ENCODE measurements at places on chromosomes 6 and 20.
A peak's percentile ranks its signal among the peaks of the same experiment; 100 is the strongest.

DNA sequence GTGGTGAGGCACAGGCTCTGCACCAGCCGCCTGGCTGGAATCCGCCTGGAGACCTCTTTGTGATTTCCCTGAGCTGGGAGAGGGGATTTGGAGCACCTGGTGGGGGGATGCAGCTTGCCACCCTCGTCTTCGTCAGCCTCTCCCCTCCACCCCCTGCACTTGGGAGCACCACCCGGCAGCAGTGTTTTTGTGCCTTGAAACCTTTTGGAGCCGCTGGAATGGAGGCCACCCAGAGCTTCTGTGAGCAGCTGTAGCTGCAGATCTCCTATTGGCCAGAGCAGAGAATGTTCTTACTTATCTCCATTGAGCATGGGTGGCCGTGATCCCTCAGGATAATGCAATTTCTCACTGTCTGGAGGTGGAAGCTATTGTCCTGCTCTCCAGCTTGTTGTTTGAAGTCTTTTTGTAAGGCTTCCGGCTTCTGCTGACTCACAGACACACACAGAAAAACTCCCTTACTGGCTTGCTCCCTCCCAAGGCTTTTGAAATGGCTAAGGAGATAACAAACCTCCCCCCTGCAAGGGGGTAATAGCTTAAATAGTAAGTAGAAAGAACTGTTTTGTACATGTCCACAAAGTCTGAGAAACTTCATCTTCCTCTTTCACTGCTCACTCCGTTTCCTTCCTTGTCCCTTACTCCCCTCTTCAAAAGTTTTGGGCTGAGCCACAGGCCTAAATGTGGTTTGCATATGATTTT is 271.2 kb downstream of the PRL start:
- DNase-seq = no peak

DNA sequence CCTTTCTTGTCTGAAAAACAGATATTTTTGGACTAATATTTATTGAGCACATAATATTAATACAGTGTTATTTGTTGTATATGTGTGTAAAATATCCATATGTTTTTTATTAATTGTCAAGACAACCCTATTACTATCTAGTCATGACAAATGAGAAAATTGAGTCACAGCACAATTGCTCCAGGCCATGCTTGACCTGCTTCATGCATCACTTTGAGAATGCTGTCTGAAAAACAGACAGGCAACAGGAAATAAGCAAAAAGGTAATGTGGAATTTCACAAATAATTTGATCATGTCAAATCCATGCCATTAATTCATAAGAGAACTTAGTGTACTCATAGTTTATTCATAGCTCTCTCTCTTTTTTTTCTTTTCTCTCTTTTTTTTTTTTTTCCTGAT is 246.5 kb downstream of the RIMS1 start:
- DNase-seq = no peak

- DNase-seq = no peak
These were observed 471.5 kb downstream of the CD109 start for GRCh38 chr6:74167511-74167910.

GRCh38 chr6:136502786-136503185 is 47.4 kb downstream of the MAP7 start:
- DNase-seq = no peak

DNA sequence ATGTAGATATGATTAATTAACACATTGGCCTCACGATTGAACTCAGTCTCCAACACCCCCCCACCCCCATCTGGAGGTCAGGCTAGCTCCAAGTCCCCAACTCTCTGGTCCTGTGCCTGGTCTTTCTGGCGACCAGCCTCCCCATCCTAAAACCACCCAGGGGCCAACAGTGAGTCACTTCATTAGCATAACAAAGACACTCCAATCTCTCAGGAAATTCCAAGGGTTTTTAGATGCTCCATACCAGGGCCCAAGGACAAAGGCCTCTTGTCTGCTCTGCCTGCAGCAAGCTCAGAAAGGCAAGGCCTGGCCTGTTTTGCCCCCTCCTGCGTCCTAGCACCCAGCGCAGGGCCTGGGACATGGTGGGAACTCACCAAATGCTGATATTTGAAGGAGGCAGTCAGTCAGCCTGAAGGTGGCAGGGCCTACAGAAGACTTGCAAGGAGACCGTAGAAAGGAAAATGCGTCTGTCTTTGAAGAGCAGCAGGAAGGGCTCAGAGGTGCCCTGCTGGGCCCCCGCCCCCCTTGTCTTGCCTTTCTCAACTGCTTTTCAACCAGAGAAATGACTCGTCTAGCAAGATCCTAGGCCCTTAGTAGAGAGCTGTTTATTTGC is 184.7 kb downstream of the CDH4 start:
- DNase-seq = peak; percentile 6

GRCh38 chr6:148445620-148446019 is 103.0 kb downstream of the SASH1 start:
- no peak for DNase-seq

GRCh38 chr20:53080969-53081871 is 109.1 kb downstream of the TSHZ2 start:
- no peak for DNase-seq

- no peak for DNase-seq
These were observed 234.2 kb upstream of the OPRM1 start for GRCh38 chr6:153804755-153805330.

DNA sequence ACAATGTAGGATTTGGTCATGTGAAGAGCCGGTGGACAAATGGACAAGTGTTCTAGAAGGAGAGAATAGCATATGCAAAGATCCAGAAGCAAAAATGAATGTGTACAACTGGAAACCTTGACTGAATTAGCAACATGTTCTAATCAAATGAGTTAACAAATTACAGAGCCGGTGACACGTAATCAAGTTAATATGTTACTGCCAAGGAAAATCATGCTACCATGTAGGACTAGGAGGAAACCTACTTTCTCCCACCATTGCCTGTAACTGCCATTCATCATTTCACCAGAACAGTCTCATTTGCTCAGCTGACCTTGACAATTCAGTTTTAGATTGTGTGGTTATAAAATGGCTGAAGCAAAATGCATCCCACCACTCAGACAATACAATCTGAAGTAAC is 179.4 kb downstream of the KIF16B start:
- no peak for DNase-seq

- no peak for DNase-seq
These were observed 19.3 kb downstream of the HLA-C start for GRCh38 chr6:31252625-31253024.

- peak; percentile 39 for DNase-seq
These were observed 35.4 kb upstream of the ZNFX1 start for GRCh38 chr20:49313283-49313682.

DNA sequence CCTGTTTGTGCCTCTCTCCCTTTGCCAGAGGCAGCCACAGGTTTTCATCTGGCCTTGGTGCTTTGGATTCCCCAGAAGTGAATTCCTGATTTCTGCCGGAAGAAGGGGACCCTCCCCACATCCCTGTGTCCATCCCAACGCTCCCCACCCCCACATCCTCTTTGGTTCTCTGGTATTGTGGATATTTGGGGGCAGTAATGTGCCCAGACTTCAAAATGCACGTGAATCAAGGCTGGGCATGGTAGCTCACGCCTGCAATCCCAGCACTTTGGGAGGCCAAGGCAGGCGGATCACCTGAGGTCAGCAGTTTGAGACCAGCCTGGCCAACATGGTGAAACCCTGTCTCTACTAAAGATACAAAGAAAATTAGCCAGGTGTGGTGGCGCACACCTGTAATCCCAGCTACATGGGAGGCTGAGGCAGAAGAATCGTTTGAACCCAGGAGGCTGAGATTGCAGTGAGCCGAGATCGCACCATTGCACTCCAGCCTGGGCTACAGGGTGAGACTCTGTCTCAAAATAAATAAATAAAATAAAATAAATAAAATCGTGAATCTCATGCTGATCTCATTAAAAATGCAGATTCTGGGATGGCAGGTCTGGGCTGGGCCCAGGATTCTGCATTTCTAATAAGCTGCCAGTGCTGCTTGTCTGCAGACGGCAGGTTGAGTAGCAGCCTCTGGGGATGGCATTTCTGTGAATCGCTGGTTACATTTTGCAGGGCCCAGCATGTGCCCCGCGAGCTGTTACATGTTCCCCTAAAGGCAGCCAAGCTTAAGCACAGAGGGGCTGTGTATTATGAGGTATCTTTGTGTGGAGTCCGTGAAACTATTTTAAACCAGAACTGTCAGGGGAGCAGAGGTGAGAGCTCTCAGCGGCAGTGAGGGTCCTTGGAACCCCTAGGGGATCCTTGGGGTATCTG is 49.0 kb downstream of the SYNJ2 start:
- DNase-seq = no peak

DNA sequence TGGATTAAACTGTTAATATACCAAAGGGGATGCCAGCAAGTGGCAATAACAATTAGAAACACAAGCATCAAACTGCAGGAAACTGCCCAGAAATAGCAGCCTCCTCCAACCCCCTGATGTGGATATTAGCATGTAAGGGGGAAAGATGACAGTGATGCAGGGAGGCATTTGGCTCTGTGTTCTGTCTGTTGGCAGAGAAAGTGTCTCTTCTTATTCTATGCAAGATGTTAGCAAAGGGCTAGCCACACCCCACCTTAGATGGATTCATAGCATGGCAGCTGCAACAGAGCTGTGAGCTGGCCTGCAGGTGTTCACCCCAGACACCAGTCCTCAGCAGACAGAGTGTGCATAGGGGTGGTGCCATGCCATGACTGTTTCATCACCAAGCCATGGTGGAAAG is 38.0 kb downstream of the SCP2D1 start:
- DNase-seq = peak; percentile 38

DNA sequence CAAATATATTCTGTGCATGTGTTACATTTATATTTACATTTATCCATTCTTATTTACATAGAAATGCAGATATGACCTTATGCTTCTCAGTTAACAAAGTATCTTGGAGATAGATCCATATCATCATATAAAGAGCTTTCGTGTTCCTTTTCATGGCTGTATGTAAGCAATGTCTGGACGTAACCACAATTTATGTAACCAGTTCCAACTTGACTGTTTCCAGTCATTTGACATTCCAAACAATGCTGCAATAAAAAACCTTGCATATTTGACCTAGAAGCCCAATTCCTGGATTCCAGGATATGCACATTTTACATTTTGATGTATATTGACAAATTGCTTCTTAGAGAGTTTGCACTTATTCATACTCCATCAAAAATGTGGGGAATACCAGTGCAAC is 113.7 kb upstream of the F13A1 start:
- no peak for DNase-seq

DNA sequence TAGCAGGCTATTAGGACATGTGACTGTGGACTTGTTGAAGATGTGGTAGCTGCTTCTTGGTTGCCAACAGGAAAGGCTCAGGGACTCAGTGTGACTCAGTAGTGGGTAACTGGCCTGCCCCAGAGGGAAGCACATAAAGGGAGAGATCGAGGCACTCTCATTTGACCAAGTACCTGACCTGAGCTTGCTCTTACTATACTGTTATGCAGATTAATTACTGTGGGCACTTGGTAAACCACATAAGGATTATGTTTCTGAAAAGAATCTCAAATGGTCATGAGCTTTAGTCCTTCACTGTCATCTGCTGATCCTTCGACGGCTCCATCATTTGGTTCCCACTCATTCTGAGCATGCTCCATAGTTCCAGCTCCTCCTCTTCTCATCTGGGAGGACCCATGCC is 48.2 kb upstream of the RPL7L1 start:
- no peak for DNase-seq

- no peak for DNase-seq
These were observed 236.8 kb upstream of the RREB1 start for GRCh38 chr6:6870921-6871320.

GRCh38 chr20:53023732-53024520 is 51.8 kb downstream of the TSHZ2 start:
- DNase-seq = no peak

DNA sequence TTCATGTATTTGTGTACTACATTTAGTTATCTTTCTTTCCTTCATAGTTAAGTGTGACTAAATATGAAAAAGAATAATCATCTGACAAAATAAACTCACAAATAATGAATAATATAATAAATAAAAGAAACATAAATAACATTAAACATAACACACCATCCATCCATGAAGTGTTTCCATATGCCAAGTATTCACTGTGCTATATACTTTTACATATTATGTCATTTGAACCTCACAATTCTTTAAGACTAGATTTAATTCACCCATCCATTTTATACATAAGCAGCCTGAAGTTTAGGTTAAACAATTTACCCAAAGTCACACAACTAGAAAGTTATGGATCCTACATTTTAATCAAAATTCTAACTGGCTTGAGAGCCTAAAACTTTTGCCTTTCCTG is 549.4 kb upstream of the HS3ST5 start:
- DNase-seq = no peak

DNA sequence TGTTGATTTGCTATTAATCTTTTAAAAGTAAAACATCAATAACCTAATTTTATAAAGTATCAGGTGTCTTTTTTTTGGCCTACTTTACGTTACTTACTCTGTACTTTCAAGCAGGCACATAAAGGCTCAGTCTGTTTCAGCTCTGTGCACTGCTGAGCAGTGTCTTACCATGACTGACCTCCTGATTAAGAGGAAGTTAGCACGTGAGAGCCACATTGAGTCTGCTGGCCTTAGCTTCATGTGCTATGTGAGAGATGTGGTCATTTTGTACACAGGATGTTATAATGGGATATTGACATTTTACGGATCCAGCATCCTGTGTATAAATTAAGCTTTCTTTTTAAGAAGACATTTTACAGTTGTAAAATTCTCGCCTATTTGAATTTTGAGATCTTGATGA is 31.9 kb downstream of the ARID1B start:
- DNase-seq = no peak

- no peak for DNase-seq
These were observed 16.8 kb upstream of the BICRAL start for GRCh38 chr6:42764911-42765648.

DNA sequence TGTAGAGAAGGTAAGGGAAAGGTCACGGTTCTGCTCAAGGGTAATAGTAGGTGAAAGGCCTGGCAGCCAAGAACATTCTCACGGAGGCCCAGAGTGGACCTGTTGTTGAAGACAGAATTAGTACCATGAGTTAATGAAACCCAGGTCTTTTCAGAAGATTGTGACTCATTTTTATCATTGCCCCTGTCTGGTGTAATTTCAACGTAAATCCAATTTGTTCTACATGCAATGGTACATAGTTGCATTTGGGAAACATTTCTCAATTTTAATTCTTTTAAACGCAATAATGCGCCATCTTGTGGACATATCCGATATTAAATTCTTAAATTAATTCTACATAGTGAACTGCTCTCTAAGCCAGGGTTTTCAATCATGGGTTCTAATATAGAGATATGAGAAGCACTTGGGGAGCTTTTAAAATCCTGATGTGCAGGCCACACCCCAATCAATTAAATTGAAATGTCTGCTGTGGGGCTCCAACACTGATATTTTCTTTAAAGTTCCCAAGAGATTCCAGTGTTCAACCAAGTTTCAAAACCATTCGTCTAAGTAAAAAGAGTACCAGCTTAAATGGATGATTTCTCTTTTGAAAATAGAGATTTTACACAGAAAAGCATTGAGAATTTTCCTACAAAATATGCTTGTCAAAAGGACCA is 257.4 kb downstream of the PLCB1 start:
- DNase-seq = peak; percentile 76

DNA sequence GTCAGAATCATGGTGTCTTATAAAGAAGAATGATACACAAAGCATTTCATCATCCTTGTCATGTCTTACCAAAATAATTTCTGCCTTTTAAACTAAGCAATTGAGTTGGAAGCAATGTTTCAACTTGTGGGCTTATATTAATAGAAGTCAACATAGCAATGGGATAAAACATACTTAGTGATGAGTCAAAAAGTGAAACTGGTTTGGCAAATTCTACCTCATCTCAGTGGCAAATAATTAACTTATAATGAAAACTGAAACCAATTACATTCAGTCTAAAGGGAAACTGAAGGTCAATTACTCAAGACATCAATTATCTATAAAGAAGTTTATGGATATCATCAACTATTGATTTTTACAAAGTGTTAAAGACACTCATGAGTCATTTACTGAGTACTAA is 463.8 kb downstream of the BMP2 start:
- DNase-seq = no peak
